Left ventricle myocardium inferior (tissue), 1 donor: ENCODE measurements at places on chromosomes 16 and 17.

GRCh38 chr17:75755205-75755901 is 9.6 kb downstream of the GALK1 start:
- no peak overlapping the region for H3K27ac ChIP-seq
- H3K27me3 ChIP-seq = no peaks in the 10 kb centered on the region
- no peak for DNase-seq
- peaks cover 25% of the 10 kb centered on the region for H3K36me3 ChIP-seq

GRCh38 chr17:83109793-83110645 is 30.6 kb downstream of the METRNL start:
- H3K27me3 ChIP-seq = no peaks in the 10 kb centered on the region
- peak overlapping the region; percentile 60 for H3K27ac ChIP-seq
- H3K36me3 ChIP-seq = no peaks in the 10 kb centered on the region
- peak; percentile 83 for DNase-seq
- peak overlapping the region; percentile 59 for H3K4me3 ChIP-seq

DNA sequence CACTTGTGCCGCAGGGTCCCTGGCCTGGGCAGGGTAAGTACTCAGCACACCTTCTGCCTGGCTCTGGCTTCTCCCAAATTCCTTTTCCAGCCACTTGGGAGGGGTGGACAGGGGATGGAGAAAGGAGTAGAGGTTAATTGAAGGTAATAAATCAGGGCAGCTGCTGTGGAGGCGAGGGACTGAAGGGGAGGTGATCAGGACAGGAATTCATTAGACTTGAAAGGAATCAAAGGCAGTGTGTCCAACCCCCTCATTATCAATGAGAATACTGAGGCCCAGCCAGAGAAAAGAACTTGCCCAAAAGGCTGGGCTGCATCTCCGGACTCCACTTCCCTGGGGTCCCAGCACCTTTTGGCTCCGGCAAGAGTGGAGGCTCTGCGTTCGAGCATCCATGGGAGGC is 2.4 kb downstream of the SOST start:
- H3K4me3 ChIP-seq = no peak overlapping the region
- peaks cover 46% of the 10 kb centered on the region for H3K27me3 ChIP-seq

- peak overlapping the region; percentile 96 for H3K4me3 ChIP-seq
- H3K4me1 ChIP-seq = peaks cover 57% of the 10 kb centered on the region
- no peak for DNase-seq
- H3K27ac ChIP-seq = peak overlapping the region; percentile 97
- H3K36me3 ChIP-seq = no peaks in the 10 kb centered on the region
Measured at GRCh38 chr16:719815-720446, 1.0 kb upstream of the ANTKMT start.

- H3K4me1 ChIP-seq = no peaks in the 10 kb centered on the region
- no peak for DNase-seq
- H3K27ac ChIP-seq = no peak overlapping the region
- peaks cover 95% of the 10 kb centered on the region for H3K27me3 ChIP-seq
Measured at GRCh38 chr17:41521574-41522261, 3.0 kb upstream of the KRT15 start.
